ENCODE measurements at places on chromosomes 11 and 22.

DNA sequence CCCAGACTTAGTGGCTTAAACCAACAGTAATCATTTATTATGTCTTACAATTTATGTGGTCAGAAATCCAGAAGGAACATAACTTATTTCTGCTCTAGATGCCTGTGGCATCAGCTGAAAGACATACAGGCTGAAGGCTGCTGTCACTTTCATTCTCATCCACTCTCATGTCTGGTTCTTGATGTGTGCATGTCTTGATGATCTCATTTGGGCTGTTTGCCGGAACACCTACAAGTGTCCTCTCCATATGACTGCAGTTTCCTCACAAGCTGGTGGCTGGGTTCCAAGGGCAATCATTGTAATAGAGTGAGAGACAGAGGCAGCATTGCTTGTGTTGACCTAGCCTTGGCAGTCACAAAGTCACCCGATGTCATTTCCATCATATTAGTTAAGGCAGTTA lies 1375.9 kb upstream of the RAG2 start:
- no peak for DNase-seq

- DNase-seq: no peak
Measured at GRCh38 chr11:30788849-30789248, 202.7 kb upstream of the MPPED2 start.

- DNase-seq: no peak
Measured at GRCh38 chr11:9525116-9525515, 48.4 kb upstream of the WEE1 start.

- no peak for DNase-seq
Measured at GRCh38 chr11:87491381-87491780, 453.6 kb downstream of the TMEM135 start.

DNA sequence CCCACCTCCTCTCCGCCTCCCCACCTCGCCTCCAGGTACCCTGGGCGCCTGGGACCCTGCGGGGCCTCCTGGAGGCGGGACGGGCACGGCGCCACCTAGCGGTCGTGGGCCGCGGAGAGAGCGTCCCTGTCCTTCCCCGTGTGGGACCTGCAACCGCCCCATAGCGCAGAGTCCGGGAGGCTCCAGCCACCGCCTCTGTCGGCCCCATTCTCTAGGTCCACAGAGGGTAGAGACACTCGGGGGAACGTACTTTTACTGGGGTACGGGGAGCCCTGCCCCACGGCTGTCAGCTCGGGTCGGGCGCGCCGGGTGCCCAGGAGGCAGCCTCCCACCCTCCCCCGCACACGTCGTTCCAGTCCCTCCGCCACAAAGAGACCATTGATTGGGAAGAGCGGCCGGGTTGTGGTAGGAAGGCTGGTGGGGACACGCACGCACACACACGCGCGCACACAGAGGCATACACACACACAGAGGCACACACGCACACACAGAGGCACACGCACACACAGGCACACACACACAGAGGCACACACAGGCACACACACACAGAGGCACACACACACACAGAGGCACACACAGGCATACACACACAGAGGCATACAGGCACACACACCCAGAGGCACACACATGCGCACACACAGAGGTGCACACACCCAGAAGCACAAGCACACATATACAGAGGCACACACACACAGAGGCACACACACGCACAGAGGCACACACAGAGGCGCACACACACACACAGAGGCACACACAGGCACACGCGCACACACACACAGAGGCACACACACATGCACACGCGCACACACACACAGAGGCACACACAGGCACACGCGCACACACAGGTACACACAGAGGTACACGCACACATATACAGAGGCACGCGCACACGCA lies 12.6 kb upstream of the NECTIN1 start:
- no peak for DNase-seq

- no peak for DNase-seq
Measured at GRCh38 chr11:119752946-119753345, 23.9 kb upstream of the NECTIN1 start.

- no peak for DNase-seq
Measured at GRCh38 chr22:46549971-46550641, 12.7 kb upstream of the CELSR1 start.

DNA sequence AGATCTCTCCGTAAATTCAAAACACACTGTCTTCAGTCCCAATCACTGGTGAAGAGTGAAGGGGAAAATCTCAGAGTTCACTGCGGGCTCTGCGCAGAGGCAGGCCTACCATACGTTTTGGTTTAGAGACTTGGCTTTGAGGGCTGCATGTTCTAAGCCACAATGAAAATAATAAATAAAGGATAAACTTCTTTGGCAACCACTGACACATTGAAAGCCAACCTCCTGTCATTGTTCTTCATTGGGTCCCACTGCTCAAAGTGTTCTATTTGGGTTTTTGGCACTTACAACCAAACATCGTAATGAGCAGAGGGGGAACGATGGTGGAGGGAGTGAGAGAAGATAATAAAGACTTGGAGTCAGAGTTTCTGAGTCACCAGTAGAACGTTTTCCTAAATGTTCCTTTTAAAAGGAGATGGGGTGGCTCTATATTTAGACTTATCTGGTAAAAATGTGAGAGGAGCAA lies 472.9 kb downstream of the SOX6 start:
- no peak for DNase-seq

- DNase-seq: no peak
Measured at GRCh38 chr11:8356721-8357504, 93.2 kb upstream of the LMO1 start.

DNA sequence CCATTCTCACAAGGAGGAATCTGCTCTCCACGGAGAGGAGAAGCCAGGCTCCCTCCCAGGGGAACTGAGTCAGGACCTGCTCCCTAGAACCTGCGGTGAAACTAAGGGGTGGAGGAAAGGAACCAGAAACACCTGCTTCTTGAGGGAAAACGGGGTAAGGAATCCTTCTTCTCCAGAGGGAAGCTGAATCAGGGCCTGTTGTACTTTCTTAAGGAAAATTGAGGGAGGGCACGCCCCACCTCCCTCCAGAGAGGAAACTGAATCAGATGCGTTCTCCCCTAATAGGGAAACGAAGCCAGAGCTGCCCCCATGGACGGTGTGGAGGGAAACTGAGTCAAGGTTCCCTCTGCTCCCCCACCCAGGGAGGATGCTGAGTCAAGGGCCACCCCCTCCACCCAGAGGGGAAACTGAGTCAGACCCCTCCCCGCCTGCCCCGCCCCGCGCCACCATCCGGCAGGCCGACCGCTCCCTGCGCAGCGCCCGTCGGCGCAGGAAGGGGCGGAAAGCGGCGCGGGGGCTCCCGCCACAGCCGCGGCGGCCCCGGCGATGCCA lies 393 bp downstream of the RELA start:
- no peak for DNase-seq

Measured in RKO (cell line).